ENCODE measurements at places on chromosomes 6 and 20. TPM values are rescaled to one million over a fixed set of nuclear protein-coding genes. Genes with fewer than 3 reads are reported as not detected.

Gene ELOVL4
- 5.1 TPM for total RNA-seq

Gene SF3B5
- total RNA-seq: 322 TPM

Gene OXT
- total RNA-seq: not detected

Gene GABRR1
- not detected for total RNA-seq

Gene GPX6
- total RNA-seq: not detected

Gene SNAP91
- total RNA-seq: 0.15 TPM

Gene LPA
- not detected for total RNA-seq

Gene GSTA3
- not detected for total RNA-seq

Gene NKAIN4
- not detected for total RNA-seq

Gene RSPO3
- total RNA-seq: not detected

Gene LY6G6D
- total RNA-seq: not detected

Gene SRSF12
- 0.34 TPM for total RNA-seq

Gene LST1
- not detected for total RNA-seq

Gene GRM4
- not detected for total RNA-seq

Gene MAPK13
- total RNA-seq: 7.6 TPM

Gene ADGRF5
- under 0.01 TPM for total RNA-seq

Gene FOXC1
- total RNA-seq: 3.0 TPM

Gene CFB
- 2.0 TPM for total RNA-seq

Gene PAX1
- total RNA-seq: not detected

Gene HMGCLL1
- 0.34 TPM for total RNA-seq

Gene ESR1
- under 0.01 TPM for total RNA-seq

Gene SHLD1
- 2.1 TPM for total RNA-seq

Gene TRAPPC3L
- total RNA-seq: not detected

Gene PTCHD4
- 0.34 TPM for total RNA-seq

Gene SIRPB1
- 0.67 TPM for total RNA-seq

Gene LY6G6C
- total RNA-seq: not detected

Gene OPRL1
- 0.67 TPM for total RNA-seq

Gene PCSK2
- not detected for total RNA-seq

Gene CRIP3
- not detected for total RNA-seq

Gene RFX6
- total RNA-seq: not detected

Gene SOX18
- total RNA-seq: 0.17 TPM

Gene GPSM3
- total RNA-seq: 11.3 TPM

Data from bronchus fibroblast of lung (primary cell).